Stimulated activated naive CD4-positive, alpha-beta T cell treated with Interleukin-2 at 50 U/mL for 16 hours (primary cell): ENCODE measurements at places on chromosomes 7 and 10.

- no peak for DNase-seq
Observed at GRCh38 chr7:149719050-149719899, 54.1 kb downstream of the ZNF467 start.

GRCh38 chr7:148587076-148587475 lies 3.5 kb upstream of the C7orf33 start:
- no peak for DNase-seq

DNA sequence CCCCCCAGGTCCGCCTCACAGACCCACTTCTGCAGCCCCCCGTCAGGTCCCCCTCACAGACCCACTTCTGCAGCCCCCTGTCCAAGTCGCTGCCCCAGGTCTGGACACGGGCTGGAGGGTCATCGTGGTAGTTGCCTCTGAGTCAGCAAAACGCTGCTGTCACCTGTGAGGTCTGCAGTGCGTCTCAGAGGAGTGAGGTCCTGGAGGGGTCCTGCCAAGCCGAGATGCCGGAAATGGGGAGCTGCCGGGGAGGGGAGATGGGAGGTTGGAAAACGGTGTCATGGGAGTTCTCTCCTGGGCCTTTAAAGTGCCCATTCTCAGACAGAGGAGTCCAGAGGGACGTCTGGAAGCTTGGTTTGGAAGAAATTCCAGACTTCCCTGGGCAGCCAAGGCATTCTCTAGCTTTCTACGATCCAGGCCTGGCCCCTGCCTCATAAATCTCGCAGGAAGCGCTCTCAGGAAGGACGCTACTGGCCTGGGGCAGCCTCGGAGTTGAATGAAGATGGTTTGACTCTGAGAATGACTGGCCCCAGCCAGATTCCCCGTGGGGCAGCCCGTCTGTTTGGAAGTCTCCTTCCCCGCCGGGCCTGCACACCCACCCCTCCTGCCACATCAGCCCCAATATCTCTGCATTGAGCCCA lies 38.7 kb downstream of the CALML3 start:
- DNase-seq, result no peak

GRCh38 chr10:132538031-132538789 lies 623 bp downstream of the INPP5A start:
- no peak for DNase-seq

GRCh38 chr10:51617576-51618235 lies 81.7 kb downstream of the CSTF2T start:
- DNase-seq, result no peak

DNA sequence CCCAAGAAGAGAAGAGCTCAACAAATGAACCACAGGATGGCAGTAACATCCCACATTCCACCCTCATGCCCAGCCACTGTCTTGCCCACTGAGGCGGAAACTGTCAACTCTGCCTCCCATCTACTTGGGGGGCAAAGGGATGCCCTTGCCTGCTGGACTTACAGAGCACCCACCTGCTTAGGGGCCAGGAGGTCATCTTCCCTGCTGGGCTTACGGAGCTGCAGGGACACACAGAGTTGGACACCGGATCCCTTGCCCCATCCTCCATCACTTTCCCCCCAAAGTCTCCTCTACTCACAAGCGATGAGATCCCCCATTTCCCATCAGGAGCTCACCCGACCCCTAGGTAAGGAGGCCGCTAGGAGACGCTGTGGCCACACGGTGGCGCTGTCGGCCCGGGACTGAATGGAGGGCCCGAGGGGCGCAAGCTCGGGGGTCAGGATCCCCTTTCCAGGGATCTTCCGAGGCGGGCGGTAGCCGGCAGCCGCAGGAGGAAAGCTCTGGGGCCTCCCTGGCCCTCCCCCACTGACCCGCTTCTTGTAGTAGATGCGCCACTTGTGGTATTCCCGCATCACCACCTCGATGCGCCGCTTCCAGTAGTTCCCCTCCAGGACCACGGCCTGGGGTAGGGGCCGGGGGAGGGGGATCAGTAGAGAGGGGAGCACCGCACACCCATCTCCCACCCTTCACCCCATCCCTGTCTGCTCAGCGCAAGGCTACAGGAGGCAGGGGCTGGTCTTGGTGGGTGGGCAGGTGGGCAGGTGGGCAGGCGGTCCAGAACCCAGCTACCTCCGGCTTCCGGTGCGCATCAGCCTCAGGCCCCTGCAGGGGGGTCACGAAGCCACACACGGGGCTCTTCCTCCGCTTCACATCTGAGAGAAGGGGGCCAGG lies 17.3 kb downstream of the MLXIPL start:
- DNase-seq, result peak; percentile 41

GRCh38 chr7:90631502-90631901 lies 35.4 kb downstream of the CDK14 start:
- no peak for DNase-seq

- peak; percentile 65 for DNase-seq
Observed at GRCh38 chr7:142626420-142627035, 122.7 kb upstream of the PRSS1 start.

DNA sequence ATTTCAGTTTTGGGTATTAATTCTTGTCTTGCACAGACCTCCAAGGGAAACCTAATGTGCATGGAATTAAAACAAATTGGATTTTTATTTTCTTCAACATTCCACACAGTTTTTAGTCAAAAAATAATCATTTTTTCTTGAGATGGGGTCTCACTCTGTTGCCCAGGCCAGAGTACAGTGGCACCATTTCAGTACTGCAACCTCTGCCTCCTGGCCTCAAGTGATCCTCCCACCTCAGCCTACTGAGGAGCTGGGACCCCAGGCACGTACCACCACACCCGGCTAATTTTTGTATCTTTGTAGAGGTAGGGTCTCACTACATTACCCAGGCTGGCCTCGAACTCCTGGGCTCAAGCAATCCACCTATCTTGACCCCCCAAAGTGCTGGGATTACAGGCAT lies 4.9 kb downstream of the BAIAP2L1 start:
- no peak for DNase-seq

- no peak for DNase-seq
Observed at GRCh38 chr10:3873728-3874461, 88.9 kb upstream of the KLF6 start.

GRCh38 chr7:143497008-143497795 lies 19.5 kb downstream of the TAS2R41 start:
- DNase-seq, result no peak

DNA sequence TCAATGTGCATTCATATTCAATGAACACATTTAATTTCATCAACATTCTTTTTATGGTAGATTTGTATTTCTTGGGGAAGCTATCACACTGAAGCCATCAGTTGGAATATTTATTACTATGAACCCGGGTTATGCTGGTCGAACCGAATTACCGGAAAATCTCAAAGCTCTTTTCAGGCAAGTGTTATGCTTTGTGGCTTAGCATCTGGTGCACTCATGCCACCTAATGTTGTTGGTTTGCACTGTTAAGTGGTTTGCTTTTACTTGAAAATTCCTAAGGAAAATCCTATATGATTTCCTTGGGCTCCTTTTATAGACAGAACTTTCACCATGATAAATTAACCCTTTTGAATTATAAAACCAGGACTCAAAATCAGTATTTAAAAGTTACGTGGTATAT lies 147.9 kb downstream of the DNAH11 start:
- no peak for DNase-seq

DNA sequence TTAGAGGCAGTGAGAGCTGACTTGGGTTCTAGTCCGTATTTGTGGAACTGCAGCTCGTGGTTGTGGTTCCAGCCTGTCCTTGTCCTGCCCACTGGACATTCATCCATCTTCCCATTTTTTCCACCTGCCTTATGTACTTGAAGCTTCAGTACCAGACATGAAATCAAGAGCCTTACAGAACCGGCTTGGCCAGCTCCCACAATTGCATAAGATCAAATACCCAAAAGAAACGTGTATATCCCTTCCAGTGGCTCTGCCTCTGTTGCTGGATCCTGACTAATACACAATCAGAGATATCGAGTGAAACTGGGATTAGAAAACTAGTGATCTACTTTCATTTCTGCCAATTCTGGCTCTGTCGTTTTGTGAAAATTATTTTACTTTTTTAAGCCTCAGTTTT lies 23.8 kb upstream of the LIPA start:
- no peak for DNase-seq

- DNase-seq, result no peak
Observed at GRCh38 chr7:18861514-18862118, 255.8 kb downstream of the TWIST1 start.

DNA sequence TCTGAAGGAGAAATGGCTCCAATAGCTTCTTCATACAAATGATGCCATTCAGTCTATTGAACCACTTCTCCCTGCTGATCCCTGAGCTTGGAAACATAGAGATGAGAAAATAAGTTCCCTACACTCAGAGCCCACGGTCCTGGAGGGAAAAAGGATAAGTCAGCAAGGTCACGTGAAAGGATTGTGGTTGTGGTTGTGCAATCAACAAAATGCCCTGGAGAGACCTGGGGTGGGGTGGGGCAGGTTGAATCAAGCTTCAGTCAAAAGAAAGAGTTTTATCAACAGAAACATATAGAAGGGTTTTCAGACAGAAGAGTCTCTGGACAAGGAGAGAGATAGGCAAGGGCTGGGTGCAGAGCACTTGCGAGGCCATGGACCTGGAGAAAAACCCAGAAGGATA lies 30.1 kb downstream of the C10orf90 start:
- DNase-seq, result no peak

GRCh38 chr10:133356549-133357284 lies 1.1 kb downstream of the FUOM start:
- no peak for DNase-seq

GRCh38 chr10:116300542-116300941 lies 23.7 kb upstream of the CCDC172 start:
- DNase-seq, result no peak

DNA sequence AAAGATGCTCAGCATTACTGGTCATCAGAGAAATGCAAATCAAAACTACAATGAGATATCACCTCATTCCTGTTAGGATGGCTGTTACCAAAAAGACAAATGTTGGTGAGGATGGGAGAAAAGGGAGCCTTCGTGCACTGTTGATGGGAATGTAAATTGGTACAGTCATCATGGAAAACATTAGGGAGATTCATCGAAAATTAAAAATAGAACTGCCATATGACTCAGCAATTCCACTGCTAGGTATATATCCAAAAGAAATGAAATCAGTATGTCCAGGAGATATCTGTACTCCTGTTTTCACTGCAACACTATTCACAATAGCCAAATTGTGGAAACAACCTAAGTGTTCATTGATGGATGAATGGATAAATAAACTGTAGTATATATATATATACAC lies 228.1 kb downstream of the ACTR3B start:
- no peak for DNase-seq

- no peak for DNase-seq
Observed at GRCh38 chr10:95783741-95784140, 27.8 kb downstream of the ENTPD1 start.

- no peak for DNase-seq
Observed at GRCh38 chr10:72612203-72612826, 13.6 kb downstream of the MICU1 start.

- DNase-seq, result no peak
Observed at GRCh38 chr7:155203882-155204691, 93.6 kb upstream of the INSIG1 start.

DNA sequence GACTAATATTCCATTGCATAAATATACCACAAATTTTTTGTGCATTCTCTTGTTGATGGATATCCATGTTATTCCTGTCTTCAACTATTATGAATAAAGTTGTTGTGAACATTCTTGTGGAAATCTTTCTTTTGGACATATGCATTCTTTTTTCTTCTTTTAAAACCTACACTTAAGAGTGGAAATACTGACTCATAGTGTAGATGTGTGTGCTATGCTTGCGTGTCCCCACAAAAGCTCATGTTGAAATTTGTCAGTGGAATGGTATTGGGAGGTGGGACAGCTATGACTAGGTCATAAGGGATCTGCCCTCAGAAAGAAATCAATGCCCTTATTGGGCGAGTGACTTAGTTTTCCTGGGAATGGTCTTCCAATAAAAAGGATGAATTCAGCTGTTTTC lies 203.6 kb upstream of the PRSS58 start:
- DNase-seq, result no peak

DNA sequence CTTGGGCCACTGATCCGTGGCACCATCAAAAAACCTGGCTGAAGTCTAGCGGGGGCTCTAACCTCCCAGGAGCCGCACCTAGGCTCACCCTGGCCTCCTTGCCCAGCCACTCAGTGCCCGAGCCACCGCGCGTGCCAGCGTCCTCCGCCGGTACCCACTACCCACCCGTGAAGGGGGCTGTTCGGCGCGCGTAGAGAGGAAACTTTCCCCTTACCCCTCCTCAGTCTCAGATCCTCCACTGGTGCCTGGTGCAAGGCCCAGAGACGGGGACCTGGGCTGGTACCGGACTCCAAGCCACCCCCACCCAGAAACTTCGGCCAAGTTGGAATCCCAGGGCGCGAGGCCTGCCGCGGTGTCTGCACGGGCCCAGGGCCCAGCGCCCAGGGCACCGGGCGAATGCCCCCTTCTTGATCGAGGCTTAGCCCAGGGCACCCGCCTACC lies 3.5 kb upstream of the EBF3 start:
- no peak for DNase-seq

DNA sequence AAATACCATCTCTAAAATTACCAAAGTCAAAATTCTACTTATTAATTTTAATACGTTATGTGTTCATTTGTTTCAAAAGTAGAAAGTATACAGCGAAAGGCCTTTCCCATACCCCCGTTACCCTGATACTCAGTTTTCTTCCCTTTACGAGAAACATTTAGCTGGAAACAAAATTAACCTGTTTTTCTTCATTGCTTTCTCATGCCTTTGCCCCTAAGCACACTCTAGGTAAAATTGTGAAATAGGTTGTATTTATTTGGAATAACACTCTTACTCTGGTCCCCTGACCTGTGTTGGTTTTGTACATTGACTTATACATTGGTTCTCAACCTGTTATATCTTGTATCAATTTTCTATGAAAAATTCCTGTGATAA lies 47.1 kb downstream of the GLCCI1 start:
- DNase-seq, result no peak

DNA sequence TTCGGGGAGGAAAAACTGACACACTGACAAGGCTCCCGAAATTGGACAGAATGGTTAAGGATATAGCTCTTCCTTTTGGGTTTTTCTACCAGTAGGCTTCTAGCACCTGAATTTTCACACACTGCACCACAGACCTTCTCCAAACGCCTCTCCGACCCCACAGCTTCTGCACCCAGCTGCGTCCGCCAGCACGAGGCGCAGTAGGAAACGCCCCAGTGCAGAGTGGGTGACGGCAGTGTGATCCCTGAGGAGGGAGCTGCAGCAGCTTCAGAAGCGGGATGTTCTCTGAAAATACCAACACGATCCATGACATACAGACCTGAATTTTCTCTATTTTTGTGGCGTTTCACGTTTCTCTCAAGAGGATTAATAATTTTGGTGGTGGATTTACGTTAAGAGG lies 25.9 kb downstream of the HSPB1 start:
- no peak for DNase-seq

GRCh38 chr10:96416643-96417042 lies 57.8 kb upstream of the OPALIN start:
- DNase-seq, result no peak

DNA sequence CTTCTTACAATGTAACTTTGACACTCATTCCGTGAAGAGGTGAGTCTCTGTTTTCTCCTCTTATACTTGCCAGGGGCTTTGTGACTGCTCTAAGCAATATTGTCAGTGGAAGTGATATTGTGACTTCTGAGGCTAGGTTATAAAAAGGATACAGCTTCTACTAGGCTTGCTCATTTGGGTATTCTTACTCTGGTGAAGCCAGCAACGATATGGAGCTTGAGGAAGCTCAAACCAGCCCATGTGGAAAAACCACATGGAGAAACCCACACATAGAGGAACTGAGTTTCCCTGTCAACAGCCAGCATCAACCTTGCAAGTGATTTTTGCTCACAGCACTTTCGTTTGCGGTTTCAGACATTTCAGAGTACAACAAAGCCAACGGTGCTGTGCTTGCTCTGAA lies 149.6 kb upstream of the SEMA3E start:
- DNase-seq, result no peak
